ENCODE measurements at places on chromosomes 5 and 9. TPM values are rescaled to one million over a fixed set of nuclear protein-coding genes. Genes with fewer than 3 reads are reported as not detected.

GRIN1 gene
- 0.09 TPM for total RNA-seq

CARD6 gene
- 21.1 TPM for total RNA-seq

PCSK1 gene
- 2.2 TPM for total RNA-seq

TERT gene
- not detected for total RNA-seq

GABRP gene
- 0.36 TPM for total RNA-seq

CRHBP gene
- under 0.01 TPM for total RNA-seq

LCN6 gene
- total RNA-seq, result not detected

FBLL1 gene
- total RNA-seq, result 0.47 TPM

FBP2 gene
- total RNA-seq, result not detected

NUTM2F gene
- total RNA-seq, result not detected

PCDHAC1 gene
- total RNA-seq, result 0.19 TPM

ERAP2 gene
- 7.6 TPM for total RNA-seq

ISL1 gene
- total RNA-seq, result not detected

ACSL6 gene
- total RNA-seq, result 0.47 TPM

PRSS3 gene
- total RNA-seq, result 16.2 TPM

Measured in endothelial cell of coronary artery (primary cell).